ENCODE measurements at places on chromosomes 7 and 10.

GRCh38 chr7:129110258-129110981, 34.1 kb upstream of the TSPAN33 start:
- DNase-seq = no peak

- DNase-seq = no peak
Observed at GRCh38 chr7:41979834-41980307, 257.1 kb downstream of the GLI3 start.

DNA sequence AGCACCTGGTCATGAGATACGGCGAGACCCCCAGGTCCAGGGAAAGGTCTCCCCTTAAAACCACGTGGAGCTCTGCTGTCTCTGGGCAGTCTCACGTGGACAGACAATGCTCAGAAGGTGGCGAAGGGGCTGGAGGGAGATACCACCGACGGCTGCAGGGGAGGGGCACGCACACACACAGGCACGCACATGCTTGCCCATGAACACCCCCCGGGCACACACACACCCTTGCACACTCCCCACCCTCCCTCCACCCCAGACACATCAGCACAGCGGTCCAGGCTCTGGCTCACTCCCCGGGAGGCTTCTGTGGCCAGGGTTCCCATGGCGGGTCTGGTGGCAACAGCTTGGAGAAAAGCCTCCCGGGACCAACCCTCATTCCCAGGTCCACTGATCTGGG, 52.4 kb upstream of the TNRC18 start:
- DNase-seq = no peak

- no peak for DNase-seq
Observed at GRCh38 chr10:83816942-83817341, 322.4 kb upstream of the GHITM start.

- DNase-seq = no peak
Observed at GRCh38 chr7:143394068-143394467, 12.9 kb downstream of the ZYX start.

- no peak for DNase-seq
Observed at GRCh38 chr10:132059760-132060508, 5.8 kb upstream of the JAKMIP3 start.

GRCh38 chr10:75111365-75111906, at the start of gene SAMD8:
Gene SAMD8 (plus strand): TSS chr10:75111656. CDS start chr10:75150529, 38,873 bp downstream.
- peak; percentile 57 for DNase-seq
